IPS DF 6.9 (cell line): ENCODE measurements at places on chromosomes 16 and 17.

GRCh38 chr16:27999687-28000086, 63.8 kb downstream of the GSG1L start:
- no peak for DNase-seq

DNA sequence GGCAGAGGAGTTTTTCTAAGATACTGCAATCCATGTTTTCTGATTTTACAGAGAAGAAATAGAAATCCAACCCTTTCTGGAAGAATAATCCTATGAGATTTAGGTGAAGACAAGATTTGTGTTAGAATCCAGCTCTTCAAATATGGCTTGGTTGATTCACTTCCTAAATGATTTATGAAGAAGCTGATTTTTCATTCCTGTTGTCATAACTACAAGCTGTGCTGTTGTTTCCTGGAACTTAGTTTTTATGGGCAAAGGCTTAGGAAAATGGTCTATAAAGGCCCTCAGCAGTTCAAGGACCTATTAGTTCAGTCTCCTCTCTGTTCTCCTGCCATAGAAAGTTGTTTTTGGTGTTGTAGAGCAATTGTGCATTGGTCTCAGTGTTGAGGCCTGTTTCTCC, 174.2 kb upstream of the FAM20A start:
- no peak for DNase-seq

DNA sequence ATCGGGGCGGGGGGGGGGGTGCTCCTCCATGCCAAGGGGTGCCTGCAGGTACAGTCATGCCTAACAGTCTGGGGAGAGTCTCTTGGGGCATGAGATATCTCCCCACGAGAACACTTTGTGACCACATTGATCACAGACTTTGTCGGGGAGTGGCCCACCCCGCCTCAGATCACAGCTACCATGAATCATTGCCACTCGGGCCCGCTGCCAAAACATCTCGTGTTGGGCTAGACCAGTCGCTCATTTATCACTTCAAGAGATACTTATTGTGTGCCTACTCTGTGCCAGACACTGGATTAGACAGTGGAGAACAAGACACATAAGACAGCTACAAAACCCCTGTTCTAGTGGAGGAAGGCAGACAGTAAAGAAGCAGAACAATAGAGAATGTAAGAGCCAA, 72.6 kb downstream of the CLEC16A start:
- no peak for DNase-seq

GRCh38 chr16:56613706-56614105, 5.3 kb downstream of the MT2A start:
- no peak for DNase-seq

- no peak for DNase-seq
These were observed 77.3 kb downstream of the MPRIP start for GRCh38 chr17:17119533-17119932.

DNA sequence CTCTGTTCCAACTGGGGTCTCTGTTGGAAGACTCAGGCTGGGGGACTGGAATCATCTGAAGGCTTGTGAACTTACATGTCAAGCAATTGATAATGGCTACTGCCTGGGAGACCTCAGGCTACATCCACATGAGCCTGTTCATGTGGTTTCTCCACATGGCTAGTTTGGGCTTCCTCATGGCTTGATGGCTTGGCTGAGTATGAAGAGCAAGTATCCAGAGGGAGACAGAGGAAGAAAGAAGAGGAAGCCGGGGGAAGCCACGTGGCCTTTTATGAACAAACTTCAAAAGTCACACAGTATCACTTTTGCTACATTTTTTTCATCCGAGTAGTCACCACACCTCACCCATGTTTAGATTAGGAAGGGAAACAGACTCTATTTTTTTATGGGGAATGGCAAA, 158.9 kb downstream of the TRIM37 start:
- DNase-seq, result no peak

GRCh38 chr16:88691129-88691813, 5.0 kb upstream of the SNAI3 start:
- DNase-seq, result no peak

DNA sequence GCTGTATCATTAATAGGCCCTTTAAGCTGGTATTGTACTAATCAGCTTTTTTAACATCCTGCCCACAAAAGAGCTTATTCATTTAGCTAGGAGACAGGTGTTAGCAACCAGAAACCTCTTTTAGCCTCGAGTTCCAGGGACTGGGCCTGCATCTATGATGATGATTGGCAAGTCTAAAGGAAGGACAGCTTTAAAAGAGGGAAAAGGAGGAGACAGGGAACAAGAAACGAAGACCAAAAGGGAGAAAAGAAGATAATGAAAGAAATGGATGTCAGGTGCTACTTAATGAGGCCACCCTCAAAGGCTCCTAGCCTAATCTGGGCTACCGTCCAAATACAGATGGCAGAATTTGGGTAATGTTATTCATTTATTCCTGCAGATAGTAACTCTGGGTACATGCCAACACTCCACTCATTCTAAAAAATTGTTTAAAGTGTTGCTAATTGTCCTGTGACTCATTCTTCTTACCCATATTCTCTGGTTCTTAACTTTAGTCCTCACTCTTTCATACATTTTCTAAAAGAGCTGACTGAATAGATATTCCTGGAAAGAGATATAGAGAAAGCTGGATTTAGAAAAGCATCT, 18.7 kb upstream of the RFFL start:
- DNase-seq, result no peak

- no peak for DNase-seq
These were observed 12.4 kb downstream of the SNTB2 start for GRCh38 chr16:69199382-69199781.

DNA sequence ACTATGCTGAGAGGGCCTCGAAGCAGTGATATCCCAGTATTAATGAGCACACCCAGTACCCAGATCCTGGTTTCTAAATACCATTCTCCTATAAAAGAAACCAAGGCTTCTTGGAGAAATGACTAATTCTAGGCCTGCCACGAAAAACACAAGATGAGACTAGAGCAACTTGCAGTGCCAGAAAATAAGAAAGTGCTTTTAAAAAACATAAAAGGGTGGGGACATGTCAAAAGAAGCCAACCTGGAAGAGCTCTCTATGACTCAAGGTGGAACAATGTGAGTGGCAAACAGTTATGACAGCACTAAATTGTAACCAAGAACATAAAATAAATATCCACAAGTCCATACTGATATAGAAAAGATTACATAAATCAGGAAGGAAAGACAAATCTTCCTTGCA, 153.2 kb upstream of the KCNJ18 start:
- no peak for DNase-seq

DNA sequence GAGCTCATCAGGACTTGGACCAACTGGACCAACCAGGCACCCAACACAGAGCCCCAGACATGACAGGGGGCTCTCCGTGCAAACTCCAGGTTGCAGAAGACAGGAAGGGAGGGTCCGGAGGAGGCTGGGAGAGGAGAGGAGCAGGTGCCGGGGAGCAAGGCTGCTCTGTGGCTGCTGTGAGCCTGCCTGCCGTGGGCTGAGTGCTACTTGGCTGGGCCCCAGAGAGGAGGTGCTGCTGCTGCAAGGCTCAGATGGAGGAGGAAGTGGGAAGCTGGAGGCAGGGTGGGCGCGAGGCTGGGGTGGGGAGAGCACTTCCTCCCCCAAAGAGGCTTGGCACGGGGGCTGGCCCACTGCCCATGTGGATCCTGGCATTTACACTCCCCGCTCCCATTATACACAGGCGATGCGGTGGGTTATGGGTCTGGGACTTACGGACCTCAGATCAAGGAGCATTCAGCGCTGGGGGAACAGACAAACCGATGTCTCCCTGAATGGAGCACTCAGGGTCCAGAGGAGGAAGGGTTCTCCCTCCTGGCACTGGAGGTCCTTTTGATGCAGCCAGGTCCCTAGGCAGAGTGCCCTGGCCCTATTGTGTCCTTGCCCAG, 15.9 kb downstream of the EPOP start:
- no peak for DNase-seq

DNA sequence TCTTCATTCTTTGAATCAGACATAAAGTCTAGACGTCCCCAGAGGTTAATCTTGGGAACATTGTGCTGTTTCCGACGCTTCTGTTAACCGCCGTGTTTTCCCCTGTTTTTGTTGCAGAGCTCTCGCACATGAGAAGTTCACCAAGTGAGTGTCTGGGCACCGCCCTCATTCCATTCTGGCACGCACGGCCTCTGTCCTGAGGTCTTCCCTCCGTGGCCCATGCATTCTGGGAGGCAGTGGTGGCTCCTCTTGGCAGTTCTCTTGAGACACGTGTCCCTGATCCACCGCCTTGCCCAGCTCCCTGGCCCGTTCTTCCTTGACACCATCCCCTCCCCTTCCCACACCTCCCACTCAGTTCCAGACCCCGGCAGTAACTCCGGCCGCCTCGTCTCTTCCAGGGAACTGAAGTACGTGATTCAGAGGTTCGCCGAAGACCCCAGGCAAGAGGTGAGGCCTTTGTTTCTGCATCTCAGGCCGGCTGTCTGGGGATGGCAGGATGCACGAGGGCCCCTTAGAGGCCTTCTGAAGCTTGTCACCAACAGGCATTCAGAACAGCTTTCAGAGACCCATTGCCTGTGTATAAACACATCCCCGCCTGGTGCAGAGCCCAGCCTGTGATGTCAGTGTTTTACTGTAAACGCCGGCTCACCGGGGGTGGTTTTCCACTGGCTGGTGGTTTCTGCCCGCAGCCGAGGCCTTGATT, 85.9 kb upstream of the PLCG2 start:
- no peak for DNase-seq
